Right renal cortex interstitium (tissue), 3 donors: ENCODE measurements at places on chromosomes 13 and 19.

DNA sequence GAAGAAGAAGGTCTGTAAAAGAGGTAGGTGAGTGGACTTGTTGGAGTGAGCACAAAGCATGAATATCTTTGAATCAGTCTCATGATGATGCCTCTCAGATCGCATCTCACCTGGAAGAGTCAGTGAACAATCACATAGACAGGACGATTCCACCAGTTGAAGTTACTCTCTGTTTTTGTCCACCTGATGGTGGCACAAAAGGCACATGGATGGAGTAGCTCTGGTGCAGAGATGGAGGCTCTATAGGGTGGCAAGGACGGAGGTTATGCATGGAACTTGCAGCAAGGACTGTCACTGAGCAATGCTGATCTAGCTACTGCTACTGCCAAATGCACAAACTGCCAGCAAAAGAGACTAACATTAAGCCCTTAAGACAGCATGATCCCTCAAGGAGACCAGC, 10.3 kb upstream of the MYCBP2 start:
- no peak for DNase-seq

DNA sequence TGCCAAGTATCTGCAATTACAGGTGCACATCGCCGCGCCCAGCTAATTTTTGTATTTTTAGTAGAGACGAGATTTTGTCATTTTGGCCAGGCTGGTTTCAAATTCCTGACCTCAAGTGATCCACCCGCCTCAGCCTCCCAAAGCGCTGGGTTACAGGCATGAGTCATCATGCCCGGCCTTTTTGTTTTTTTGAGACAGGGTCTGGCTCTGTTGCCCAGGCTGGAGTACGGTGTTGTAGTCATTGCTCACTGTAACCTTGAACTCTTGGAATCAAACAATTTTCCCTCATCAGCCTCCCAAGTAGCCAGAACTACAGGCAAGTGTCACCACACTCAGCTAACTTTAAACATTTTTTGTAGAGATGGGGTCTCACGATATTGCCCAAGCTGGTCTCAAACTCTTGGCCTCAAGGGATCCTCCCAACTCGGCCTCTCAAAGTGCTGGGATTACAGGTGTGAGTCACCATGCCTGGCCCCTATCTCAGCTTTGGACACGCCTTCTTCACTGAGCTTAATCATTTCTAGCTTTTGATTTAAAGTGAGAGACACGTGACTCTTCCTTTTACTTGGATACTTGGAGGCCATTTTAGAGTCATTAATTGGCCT, 4.0 kb upstream of the IRGC start:
- DNase-seq: no peak

DNA sequence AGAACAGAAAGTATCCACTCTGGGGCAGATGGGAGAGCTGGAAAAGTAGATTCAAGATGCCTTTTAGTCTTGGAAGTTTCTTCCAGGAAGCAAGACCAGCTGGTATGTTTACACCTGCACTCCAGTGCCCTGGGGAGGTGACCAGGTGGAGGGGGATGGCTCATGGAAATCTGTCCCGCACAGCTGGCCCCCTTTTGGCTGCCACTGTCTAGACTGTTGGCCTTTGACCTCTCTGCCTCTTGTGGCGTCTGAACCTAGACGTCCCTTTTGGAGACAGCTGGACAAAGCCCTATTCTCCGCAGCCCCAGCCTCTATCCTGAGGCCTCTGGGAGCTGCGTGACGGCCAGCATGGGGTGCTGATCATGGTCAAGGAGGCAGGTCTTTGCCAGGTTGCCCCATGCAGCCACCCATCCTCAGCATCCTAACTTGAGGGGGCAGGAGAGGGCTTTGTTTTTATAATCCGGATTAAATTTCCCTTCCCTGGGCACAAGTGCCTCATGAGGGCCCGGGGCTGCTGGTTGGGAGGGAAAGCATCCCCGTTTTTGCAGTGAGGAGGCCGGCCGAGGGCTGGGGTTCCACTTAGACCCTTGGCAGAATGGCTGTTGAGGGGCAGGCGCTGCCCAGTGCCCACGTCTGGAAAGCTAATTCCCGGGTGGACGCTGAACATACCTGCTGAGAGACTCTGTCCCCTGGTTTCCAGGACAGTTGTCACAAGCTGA, 17.3 kb upstream of the GDF15 start:
- no peak for DNase-seq

- DNase-seq: no peak
Measured at GRCh38 chr19:44602081-44602480, 11.3 kb upstream of the IGSF23 start.

GRCh38 chr13:105343134-105343806, 1192.2 kb downstream of the EFNB2 start:
- peak; percentile 61 for DNase-seq

DNA sequence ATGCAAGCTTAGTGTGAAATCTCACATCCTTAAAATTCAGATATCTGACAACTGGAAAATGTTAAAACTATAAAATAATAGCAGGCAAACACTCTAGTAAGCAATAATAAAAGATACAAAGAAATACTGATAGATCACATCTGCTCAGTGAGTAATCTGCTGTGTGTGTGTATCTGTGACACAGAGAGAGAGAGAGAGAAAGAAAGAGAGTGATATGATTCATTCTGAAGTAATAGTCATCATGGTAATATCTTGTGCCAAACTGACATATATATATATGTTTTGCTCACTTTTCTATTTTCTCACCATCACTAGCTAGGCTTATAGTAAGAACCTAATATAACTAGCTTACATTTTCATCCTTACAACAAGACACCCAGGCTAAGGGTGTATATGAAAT, 288.0 kb upstream of the SLITRK6 start:
- DNase-seq: no peak

GRCh38 chr19:45263013-45263412, 11.9 kb downstream of the MARK4 start:
- DNase-seq: no peak

- no peak for DNase-seq
Measured at GRCh38 chr13:74135326-74136083, 1.3 kb upstream of the KLF12 start.
